Activated T-helper 1 cell treated with anti-CD3 and anti-CD28 coated beads, Interleukin-12 subunit alpha, Interleukin-12 subunit beta, Interleukin-2, Interleukin-4 antibody, amounts not matched to agents 30 ng/mL and 10 ng/mL and 1 ng/mL, durations not matched to agents 14 hours and 24 hours and 36 hours (primary cell): ENCODE measurements at places on chromosomes 5 and 9. TPM values are rescaled to one million over a fixed set of nuclear protein-coding genes. Genes with fewer than 3 reads are reported as not detected.

S100Z gene
- 0.67 and 1.5 TPM in 2 replicates for total RNA-seq

GCNT4 gene
- total RNA-seq = 0.67 and 0.96 TPM in 2 replicates

DRD1 gene
- total RNA-seq = not detected in 2 replicates

KCNN2 gene
- total RNA-seq = not detected in 2 replicates

GRAMD2B gene
- 8.3 and 9.5 TPM in 2 replicates for total RNA-seq

GRCh38 chr5:124605541-124605940 is 140.9 kb downstream of the ZNF608 start:
- peaks cover 1% of the 10 kb centered on the region for H3K27me3 ChIP-seq
- H3K4me1 ChIP-seq = no peaks in the 10 kb centered on the region
- DNase-seq = no peak
- H3K27ac ChIP-seq = no peak overlapping the region
- no peaks in the 10 kb centered on the region for H3K36me3 ChIP-seq

SLC34A1 gene
- 0.26 TPM in 1 of 2 replicates, not detected in the other for total RNA-seq

GRCh38 chr5:149404746-149405549 is 25.9 kb upstream of the IL17B start:
- H3K27me3 ChIP-seq = peaks cover 3% of the 10 kb centered on the region
- H3K4me1 ChIP-seq = no peaks in the 10 kb centered on the region
- H3K36me3 ChIP-seq = no peaks in the 10 kb centered on the region
- no peak for DNase-seq

NELFB gene
- 70.8 and 72.1 TPM in 2 replicates for total RNA-seq

DNA sequence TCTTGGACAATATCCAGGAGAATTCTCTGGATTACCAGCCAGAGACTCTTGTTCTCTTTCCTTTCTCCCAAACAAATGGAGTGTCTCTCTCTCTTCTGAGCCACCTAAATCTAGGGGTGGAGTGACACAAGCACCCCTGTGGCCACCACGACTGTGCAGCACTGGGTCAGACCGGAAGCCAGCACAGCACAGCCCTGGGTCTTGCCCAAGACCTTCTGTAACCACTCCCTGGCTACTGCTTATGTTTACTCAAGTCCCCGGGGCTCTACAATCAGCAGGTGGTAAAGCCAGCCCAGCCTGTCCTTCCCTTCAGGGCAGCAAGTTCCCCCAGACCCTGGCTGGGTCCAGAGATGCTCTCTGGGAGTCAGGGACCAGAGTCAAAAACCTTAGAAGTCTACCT is 110.0 kb upstream of the TUT7 start:
- H3K4me1 ChIP-seq = no peaks in the 10 kb centered on the region
- no peaks in the 10 kb centered on the region for H3K36me3 ChIP-seq
- H3K27me3 ChIP-seq = peaks cover 15% of the 10 kb centered on the region
- H3K27ac ChIP-seq = no peak overlapping the region

DNA sequence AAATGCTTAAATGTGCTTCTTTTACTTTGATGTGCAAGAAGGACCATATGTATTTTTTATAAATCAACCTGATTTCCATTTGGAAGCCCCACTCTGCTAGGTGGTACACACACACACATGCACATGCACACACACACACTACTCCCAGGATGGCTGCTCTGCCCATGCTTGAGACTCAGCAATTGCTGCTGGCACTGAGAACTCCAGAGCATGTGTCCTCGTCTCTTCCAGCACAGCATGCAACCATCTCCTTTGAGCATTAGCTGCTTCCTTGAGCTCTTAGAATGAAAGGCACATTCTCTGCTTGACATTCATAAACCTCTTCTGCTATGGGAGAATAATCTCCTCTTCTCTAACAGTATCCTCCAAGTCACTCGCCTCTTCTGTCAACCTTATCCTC is 115.9 kb downstream of the FEM1C start:
- DNase-seq = no peak
- no peaks in the 10 kb centered on the region for H3K4me1 ChIP-seq
- no peak overlapping the region for H3K4me3 ChIP-seq
- no peaks in the 10 kb centered on the region for H3K36me3 ChIP-seq

DNA sequence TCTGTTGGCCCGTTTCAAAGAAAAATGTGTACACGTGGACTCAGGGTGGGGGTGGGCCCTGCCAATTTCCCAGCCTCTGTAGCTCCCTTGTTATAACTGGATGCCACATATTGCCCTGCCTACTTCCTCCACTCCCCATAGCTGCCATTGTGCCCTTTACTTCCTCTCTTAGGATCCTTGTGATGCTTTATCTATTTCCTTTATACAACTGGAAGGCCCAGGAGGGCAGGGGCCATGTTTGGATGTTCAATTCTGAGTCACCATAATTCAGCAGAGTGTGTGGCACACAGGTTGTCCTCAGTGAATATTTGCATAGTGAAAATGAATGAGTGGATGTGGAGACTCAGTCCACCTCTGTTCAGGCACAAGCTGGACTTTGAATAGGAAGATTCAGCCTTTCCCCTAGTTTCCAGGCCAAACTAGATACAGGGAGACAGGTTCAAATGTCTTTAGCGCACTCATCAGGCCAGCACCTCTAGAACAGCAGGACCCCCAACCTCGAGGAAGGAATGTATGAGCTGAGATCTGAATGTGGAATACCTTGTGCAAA is 10.6 kb upstream of the FEM1C start:
- no peaks in the 10 kb centered on the region for H3K36me3 ChIP-seq
- H3K27ac ChIP-seq = no peak overlapping the region
- H3K4me3 ChIP-seq = no peak overlapping the region
- peaks cover 10% of the 10 kb centered on the region for H3K4me1 ChIP-seq
- peaks cover 12% of the 10 kb centered on the region for H3K27me3 ChIP-seq
- no peak for DNase-seq

JAK2 gene
- total RNA-seq = 30.8 and 32.0 TPM in 2 replicates

GADD45G gene
- total RNA-seq = 36.6 and 37.2 TPM in 2 replicates

DNA sequence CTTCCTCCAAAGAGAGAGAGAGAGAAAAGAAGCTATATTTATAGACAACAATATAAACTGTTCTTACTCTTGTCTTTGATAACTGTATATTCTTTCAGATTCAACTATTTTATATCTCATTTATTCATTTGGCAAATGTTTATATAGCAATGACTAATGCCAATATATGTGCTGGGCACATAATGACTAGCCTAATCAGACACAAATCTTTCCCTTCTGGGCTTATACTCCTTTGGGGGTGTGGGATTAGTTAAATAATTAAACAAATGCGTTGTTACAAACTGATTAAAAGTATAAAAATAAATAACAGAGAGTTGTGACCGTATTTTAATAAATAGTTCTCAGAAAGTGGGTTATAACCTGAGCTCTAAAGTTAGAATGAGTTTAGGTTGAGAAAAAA is 4.0 kb downstream of the SPINK14 start:
- DNase-seq = no peak
- H3K36me3 ChIP-seq = no peaks in the 10 kb centered on the region
- peaks cover 11% of the 10 kb centered on the region for H3K27me3 ChIP-seq
- no peaks in the 10 kb centered on the region for H3K4me1 ChIP-seq

DNA sequence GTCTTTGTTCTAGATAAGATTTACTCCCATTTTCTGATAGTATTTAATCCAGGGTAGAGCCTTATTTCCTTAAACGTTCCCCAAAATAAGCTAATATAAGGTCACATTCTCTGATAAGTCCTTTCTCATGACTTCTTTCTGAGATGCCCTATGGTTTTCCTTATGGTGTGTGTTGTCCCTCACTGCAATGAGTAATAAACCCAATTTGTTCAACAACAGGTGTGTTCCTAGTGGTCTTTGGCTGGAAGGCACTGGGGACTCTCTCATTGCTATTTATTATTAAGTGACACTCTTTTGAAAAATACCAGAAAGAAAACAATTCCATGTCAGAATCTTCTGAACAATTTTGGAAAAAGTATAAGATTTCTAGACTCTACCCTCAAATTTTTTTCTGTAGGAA is 256.5 kb upstream of the PPP1R2B start:
- H3K4me3 ChIP-seq = no peak overlapping the region
- H3K27me3 ChIP-seq = peaks cover 13% of the 10 kb centered on the region
- no peaks in the 10 kb centered on the region for H3K36me3 ChIP-seq

GRCh38 chr5:52481201-52481600 is 306.5 kb upstream of the ITGA1 start:
- peaks cover 3% of the 10 kb centered on the region for H3K27me3 ChIP-seq
- H3K27ac ChIP-seq = no peak overlapping the region
- no peaks in the 10 kb centered on the region for H3K36me3 ChIP-seq
- no peak overlapping the region for H3K4me3 ChIP-seq
- H3K4me1 ChIP-seq = no peaks in the 10 kb centered on the region

FGF10 gene
- total RNA-seq = not detected in 2 replicates

DNA sequence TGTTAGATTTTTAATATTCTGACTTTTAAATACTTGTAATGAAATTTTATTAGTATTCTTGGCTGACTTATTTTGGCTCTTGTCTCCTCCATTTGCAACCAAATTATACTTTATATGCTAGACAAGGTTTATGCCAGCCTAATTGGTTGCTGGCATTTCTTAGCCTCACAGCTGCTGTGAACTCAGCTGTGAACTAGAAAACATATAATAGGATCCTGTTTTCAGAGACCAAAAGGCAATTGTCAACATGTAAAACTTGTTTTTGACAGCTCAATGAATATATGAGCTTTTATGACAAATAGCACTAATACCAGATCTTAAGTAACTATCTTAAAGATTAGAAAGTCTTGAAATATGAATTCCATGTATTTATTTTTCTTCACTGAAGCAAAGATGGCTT is 25.9 kb downstream of the KIF2A start:
- no peak overlapping the region for H3K4me3 ChIP-seq
- DNase-seq = no peak
- no peak overlapping the region for H3K27ac ChIP-seq

DNA sequence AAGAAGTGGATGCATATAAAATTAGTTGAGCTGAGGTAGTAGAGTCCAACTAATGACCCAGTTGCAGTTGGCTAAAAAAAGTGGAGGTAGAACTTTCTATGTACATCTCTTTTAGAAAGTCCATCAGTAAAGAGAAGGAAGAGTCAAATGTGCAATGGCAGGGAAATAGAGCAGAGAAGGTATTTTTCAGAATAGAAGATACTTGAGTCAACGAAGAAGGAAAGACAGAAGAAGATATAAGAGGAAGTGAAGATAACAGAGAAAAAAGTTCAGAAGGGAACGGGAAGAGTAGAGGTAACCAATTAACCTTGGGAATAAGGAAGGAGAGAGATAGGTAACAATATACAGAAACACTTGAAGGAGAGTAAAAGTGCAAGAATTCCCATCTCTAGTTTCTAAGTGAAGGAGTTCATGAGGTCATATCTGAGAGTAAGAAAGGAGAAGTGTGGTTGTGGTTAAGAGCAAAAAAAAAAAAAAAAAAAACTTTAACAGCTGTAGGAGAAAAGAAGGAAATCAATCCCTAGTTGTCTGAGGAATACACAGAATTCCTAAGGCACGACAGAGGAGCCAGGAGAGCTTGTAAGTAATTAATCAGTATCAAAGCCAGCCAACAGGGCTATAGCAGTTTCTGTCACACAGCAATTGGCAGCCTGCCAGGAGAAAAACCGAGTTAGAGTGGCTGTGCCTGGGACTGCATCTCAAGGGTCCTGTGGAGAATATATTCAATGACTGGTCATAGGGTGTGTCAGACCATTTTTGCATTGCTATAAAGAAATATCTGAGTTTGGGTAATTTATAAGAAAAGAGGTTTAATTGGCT is 61.0 kb downstream of the ARL15 start:
- no peak overlapping the region for H3K4me3 ChIP-seq
- H3K36me3 ChIP-seq = peaks cover 1% of the 10 kb centered on the region
- DNase-seq = no peak
- H3K4me1 ChIP-seq = no peaks in the 10 kb centered on the region
- H3K27ac ChIP-seq = no peak overlapping the region

SPIN1 gene
- total RNA-seq = 39.1 and 41.8 TPM in 2 replicates

CCNI2 gene
- 52.5 and 55.6 TPM in 2 replicates for total RNA-seq
